NCI-H748 treated with DMSO at 0.1 percent for 48 hours (cell line): ENCODE measurements at places on chromosomes 5 and 9.

DNA sequence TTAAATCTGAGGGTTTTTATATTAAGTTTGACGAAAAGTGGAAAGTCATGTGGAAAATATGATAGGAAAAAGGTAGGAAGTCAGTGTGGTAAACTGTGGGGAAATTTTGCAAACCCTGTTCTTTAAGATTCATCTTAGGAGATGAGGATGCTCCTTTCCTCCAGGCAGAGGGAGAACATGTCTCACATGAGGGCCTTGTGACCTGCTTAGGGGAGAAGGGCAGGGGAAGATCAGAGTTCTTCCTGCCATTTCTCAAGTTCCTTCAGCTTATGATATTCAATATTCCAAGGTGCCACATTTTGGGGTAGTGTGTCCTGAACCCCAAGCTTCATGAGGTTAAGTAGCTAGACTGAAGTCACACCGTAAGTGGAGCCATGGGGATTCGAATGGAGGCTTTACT is 53.7 kb downstream of the MAPKAP1 start:
- DNase-seq = no peak

GRCh38 chr9:128245421-128246151 is 30.2 kb downstream of the GOLGA2 start:
- DNase-seq = no peak

- DNase-seq = no peak
These were observed 9.3 kb downstream of the NINJ1 start for GRCh38 chr9:93124793-93125192.

DNA sequence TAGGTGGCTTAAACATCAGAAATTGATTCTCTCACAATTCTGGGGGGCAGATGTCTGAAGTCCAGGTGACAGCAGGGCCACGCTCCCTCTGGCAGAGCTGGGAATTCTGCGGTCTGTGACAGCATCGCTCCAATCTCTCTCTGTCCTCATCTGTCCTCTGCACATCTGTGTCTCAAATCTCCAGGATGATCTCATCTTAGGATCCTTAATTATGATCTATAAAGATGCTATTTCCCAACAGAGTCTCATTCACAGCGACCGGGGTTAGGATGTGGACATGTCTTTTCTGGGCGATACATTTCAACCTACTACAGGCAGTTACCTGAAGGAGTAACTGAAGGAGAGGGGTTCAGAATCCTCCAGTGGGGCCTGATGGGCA is 31.4 kb downstream of the ANKRD33B start:
- DNase-seq = no peak

DNA sequence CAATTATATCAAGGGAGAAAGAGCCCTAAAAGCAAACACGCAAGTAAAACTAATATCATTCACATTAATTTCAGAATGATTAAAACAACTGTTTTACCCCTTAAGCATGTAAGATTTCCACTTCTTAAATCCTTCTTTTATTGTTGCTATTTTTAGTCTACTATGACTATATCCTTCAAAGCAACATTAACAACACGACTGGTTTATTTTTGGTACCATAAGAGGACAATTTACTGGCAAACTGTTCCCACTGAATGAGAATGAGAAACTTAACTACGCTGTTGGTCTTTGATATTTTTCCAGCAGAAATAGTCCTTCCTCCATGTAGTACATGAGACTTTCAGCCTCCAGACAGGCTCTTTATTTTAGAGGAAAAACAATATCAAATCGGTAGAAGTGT is 281.5 kb downstream of the CTNND2 start:
- no peak for DNase-seq

DNA sequence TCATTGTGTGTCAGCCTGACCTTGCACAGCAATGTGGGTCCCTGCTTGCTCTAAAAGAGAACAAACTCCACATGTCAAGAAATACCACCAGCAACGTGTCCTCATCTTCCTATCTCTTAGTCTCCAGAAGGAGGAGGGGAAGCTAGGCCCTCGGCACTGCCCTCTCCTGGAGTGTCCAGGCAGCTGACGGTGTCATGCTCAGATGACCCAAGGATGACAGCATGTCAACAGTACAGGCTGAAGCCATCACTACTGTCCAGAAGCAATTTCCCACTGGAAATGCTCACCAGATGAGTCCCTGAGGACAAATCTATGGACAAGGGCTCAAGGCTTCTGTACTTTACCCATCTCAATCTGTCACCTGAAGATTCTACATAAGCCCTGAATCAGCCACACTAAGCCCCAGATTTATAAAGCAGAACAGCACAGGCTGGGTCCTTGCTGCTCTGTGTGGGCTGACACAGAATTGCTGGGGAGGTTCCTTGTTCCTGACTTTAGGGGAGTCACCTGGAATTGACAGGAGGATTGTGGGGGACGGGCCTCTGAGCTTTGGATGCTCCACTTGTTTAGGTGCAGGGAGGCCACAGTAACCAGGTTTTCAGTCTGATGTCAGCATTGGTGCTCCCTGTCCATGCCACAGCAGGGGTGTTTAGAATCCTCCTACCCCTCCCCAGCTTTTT is 210.2 kb downstream of the DAB2IP start:
- DNase-seq = no peak

DNA sequence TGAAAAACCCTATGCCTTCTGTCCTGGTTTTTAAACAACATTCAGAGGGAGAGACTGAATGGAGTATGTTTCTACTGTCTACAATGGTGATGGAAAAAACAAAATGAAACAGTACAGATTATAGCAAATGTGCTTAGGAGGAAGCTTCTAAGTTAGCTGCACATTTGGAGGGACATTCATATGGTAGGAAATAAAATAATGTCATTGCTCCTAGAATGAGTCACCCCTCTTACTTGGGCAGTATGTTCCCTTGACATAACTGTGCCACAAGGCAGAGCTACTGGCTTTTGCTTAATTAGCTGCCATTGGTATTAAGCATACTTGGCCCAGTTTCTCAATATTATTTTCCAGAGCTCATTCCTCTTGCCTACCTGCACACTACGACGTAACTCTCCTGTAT is 128.9 kb downstream of the GDNF start:
- no peak for DNase-seq

- no peak for DNase-seq
These were observed 56.2 kb upstream of the APC start for GRCh38 chr5:112681481-112681908.

- no peak for DNase-seq
These were observed 27.9 kb upstream of the GLDC start for GRCh38 chr9:6673326-6674025.

- no peak for DNase-seq
These were observed 40.8 kb upstream of the LARP1 start for GRCh38 chr5:154714266-154714986.

GRCh38 chr5:9927106-9927505 is 297.0 kb upstream of the TAS2R1 start:
- DNase-seq = no peak

DNA sequence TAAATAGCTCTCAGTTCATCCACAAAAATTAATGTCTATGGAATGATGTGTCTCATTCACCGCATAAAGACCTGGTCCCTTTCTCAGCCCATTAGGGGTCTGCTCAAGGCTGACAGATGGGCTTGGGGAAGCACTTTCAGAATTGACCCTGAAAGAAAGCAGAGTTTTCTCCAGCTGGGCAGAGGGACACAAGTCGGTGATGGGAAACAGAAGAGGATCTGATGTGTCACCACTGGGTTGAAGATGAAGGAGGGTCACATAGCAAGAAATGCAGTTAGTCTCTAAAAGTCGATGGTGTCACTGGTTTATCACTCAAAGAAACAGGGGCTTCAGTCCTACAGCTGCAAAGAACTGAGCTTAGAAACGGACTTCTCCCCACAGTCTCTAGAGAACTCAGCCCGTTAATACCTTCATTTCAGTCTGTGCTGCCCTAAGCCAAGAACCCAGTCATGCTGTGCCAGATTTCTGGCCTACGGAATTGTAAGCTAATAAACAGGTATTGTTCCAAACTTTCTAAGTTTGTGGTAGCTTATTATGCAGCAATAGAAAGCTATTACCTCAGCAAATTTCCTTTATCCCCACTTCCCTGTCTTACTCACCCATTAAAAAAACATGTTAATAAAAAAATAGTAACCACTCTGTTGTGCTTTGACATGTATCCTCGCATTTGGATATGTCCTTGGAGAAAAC is 64.6 kb downstream of the ADAMTS12 start:
- DNase-seq = no peak

GRCh38 chr9:109537288-109537687 is 39.2 kb upstream of the PTPN3 start:
- DNase-seq = peak; percentile 5

GRCh38 chr5:177510567-177511053 is 984 bp upstream of the DOK3 start:
- no peak for DNase-seq

DNA sequence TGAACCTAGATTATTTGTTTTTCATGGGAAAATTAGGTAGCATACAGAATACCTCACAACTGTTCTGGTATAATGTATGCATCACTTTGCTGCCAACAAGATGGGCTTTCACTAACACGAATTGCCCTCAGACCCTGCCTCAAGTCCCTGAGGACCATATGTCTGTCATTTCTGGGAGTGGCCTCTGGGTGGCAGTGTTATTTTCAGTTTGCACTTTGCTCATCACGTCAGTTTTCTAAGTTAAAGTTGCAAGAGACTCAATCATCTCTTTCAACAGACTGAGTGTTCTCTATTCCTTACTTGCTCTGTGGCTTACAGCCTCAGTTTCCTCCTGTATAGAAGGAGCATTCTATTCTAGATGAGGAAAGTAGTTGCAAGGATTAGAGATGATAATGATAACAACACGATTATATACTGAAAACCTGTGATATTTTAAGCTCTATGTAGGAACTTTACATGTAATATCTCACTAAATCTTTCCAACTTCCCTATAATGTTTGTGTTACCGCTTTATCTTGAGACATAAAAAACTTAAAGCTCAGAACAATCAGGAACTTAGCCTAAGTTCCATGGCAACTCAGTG is 55.7 kb downstream of the TSSK1B start:
- peak; percentile 52 for DNase-seq

DNA sequence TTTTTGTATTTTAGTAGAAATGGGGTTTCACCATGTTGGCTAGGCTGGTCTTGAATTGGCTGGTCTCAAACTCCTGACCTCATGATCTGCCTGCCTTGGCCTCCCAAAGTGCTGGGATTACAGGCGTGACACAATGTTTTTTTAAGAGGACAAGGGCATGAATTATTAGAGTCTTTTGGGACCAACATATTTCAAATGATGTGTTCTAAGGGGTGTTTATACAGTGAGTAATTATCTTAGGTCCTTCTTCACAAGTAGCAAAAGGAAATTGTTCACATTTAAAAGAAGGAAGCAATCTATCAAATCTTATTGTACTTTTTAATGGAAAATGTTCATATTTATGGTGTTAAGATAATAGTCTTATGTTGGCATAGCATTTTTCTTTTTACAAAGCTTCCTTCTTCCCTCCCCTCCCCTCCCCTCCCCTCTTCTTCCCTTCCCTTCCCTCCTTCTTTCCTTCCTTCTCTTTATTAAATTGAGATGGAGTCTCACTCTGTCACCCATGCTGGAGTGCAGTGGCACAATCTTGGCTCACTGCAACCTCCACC is 6.7 kb downstream of the GNG10 start:
- DNase-seq = no peak

GRCh38 chr5:137221943-137222342 is 277.2 kb downstream of the SPOCK1 start:
- DNase-seq = no peak

DNA sequence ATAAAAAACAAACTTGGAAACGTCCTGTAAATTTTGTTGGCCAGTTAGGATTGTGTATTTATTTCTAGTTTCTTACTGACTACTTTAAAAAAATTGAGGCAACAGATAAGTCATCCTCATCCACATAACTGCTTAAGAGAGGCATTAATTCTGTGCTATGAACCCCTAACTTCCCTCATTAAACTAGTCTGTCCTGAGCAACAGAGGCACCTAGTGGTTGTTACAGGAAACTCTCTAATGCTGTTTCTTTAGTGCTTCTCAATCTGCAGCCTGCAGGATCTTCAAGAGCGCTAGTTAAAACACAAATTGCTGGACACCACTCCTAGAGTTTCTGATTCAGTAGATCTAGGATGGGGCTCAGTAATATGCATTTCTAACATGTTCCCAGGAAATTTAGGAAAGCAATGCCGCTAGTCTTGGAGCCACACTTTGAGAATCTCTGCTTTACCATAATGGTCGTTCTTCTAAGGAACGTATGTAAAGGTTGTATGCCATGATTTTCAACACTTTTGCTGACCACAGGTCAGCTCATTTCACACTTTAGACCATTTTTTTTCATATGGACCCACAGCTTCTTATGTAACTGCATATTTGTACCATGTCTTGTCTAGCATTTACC is 410.1 kb upstream of the SMARCA2 start:
- peak; percentile 67 for DNase-seq

GRCh38 chr5:16616536-16617273 is at the start of gene RETREG1:
RETREG1 (minus strand) TSS chr5:16616997; CDS start chr5:16616971, 26 bp downstream.
- DNase-seq = peak; percentile 62

DNA sequence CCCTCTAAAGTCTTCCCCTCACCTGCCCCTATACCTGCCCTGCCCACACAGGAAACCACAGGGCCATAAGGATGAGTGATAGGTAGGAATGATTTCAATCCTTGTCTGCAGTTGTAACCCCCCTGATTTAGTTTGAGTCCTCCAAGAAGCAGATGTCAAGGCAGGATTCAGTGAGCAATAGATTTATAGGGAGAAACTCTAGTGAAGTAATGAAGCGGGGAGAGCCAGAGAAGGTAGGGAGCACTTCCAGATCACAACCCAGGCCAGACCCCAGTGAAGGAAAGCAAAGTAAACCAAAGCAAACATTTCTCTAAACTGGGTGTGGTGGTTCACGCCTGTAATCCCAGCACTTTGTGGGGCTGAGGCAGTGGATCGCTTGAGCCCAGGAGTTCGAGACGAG is 22.4 kb downstream of the ENC1 start:
- no peak for DNase-seq

GRCh38 chr5:64333886-64334285 is 168.2 kb downstream of the RNF180 start:
- no peak for DNase-seq

DNA sequence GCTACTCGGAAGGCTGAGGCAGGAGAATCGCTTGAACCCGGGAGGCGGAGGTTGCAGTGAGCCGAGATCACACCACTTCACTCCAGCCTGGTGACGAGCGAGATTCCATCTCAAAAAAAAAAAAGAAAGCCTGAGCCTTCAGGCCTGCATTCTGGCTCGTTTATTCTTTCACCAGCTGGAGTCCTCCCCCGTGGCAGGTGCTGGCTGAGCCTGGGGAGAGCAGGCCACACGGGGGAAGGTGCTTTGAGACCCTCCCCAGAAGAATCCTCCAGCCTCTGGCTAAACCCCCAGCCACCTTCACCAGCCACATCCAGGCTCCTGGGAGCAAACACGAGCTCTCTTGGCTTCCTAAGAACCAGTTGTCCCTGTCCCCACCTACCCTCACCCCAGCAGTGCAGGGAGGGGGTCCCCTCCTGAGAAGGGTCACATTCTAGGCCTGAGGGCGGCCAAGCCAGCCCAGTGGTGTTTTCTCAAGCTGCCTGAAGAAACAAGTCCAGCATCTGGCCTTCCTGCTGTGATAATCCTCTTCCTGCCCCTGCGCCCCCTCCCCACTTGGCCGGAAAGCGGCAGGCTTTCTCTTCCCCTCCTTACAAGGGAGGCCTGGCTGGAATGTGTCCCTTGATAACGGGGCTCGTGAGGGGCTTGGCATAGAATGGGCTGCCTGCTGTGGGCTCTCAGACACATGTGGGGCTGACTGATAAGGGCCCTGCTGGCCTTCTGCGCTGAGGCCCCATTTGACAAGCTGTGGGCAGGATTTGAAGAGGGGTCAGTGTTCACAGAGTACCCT is 41.5 kb downstream of the PLPP7 start:
- DNase-seq = no peak
